Urinary bladder (tissue), 4 donors: ENCODE measurements at places on chromosomes 5 and 9. TPM values are rescaled to one million over a fixed set of nuclear protein-coding genes. Genes with fewer than 3 reads are reported as not detected.

The ATOSB gene
- total RNA-seq: 6.0 TPM

The GLRA1 gene
- total RNA-seq: not detected

DNA sequence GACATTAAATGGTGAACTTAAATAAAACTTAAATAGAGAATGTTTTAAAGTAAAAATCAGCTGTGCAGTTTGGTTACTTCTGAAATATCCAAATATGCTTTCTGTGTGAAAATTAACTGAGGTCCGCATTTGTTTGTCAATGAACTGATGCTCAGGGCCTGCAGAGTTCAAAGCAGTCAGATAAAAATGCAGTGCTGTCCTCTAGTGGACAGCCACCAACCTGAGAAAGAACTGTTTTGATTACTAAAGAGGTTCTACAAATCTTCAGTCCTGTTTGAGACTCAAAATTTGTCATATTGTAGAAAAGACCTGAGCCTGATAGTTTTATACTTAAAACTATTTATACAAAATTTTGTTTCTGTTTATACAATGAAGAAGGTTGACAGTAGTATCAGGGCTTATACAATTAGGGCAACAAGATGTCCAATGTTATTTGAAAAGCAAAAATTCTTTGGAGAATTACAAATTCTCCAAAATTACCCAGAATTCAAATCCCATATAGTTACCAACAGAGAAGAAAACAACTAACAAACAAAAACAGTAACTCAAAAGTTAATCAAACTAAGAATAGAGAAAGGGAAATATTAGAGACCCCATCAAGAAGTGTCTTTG, 232.3 kb upstream of the TBCA start:
- no peak for DNase-seq

- DNase-seq: peak; percentile 43
Observed at GRCh38 chr9:113011911-113012381, at the start of gene ZNF883. Gene ZNF883 (minus strand): TSS chr9:113012192.

DNA sequence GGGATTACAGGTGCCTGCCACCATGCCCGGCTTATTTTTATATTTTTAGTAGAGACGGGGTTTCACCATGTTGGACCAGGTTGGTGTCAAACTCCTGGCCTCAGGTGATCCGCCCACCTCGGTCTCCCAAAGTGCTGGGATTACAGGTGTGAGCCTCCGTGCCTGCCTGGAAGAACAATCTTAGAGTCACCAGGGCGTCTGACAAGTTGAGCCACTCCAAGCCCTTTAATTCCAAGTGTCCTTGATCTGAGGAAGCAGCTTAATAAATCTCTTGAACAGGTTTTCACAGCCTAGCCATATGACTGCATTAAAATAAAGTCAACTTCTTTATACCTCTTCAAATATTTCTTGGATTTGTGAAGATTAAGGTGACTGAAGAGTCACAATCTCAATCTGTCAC, 31.5 kb downstream of the SLC44A1 start:
- no peak for DNase-seq

The HRCT1 gene
- total RNA-seq: 0.42 TPM

The MFAP3 gene
- total RNA-seq: 110 TPM

GRCh38 chr5:165559645-165560044, 2054.2 kb downstream of the MAT2B start:
- no peak for DNase-seq

- no peak for DNase-seq
Observed at GRCh38 chr9:125889112-125889475, 141.9 kb downstream of the PBX3 start.

GRCh38 chr5:83586874-83587776, 115.6 kb downstream of the VCAN start:
- no peak for DNase-seq

The NR4A3 gene
- total RNA-seq: 4.7 TPM

The IL13 gene
- not detected for total RNA-seq

GRCh38 chr5:160930406-160930805, 78.4 kb upstream of the ATP10B start:
- peak; percentile 41 for DNase-seq

DNA sequence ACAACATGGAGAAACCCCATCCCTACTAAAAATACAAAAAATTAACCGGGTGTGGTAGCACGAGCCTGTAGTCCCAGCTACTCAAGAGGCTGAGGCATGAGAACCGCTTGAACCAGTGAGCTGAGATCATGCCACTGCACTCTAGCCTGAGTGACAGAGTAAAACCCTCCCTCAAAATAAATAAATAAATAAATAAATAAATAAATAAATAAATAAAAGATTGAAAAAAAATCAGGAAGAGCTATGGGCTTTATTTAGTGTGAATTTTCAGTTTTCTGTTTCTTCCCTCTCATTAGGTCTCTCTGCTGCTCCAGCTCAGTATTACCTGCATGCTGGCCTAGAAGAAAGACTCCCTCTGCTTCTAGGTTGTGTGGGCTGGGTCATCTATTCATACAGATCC, 47.8 kb upstream of the TRMT10B start:
- no peak for DNase-seq

The RGS14 gene
- total RNA-seq: 4.7 TPM

DNA sequence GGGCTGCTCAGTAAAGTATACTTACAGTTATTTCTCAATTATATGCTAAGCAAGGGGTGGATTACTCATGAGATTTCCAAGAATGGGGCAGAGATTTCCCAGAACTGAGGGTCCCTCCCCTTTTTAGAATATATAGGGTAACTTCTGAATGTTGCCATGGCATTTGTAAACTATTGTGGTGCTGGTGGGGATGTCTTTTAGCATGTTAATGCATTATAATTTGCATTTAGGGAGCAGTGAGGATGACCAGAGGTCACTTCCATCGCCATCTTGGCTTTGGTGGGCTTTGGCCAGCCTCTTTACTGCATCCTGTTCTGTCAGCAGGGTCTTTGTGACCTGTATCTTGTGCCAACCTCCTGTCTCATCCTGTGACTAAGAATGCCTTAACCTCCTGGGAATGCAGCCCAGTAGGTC, 35.5 kb downstream of the TTC1 start:
- DNase-seq: no peak

- no peak for DNase-seq
Observed at GRCh38 chr5:10903786-10904560, 142.9 kb upstream of the DAP start.

DNA sequence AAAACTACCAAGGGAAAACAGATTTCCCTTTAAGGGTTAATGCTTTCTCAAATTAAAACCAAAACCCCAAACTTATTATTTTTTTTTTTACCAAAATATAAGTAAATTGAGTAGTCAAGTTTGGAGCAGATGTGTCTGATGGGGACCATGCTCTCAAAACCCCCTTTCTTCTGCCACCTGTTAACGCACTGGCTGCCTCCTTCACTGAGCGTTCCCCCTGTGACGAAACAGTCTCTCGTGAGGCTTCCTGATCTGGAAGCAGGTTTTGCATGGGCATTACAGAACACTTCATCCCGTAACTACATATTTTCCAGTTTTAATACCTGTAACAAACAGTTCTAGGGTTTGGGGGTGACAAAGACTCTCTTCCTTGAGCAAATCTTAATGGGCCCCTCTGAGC, 59.4 kb downstream of the ANKH start:
- no peak for DNase-seq

DNA sequence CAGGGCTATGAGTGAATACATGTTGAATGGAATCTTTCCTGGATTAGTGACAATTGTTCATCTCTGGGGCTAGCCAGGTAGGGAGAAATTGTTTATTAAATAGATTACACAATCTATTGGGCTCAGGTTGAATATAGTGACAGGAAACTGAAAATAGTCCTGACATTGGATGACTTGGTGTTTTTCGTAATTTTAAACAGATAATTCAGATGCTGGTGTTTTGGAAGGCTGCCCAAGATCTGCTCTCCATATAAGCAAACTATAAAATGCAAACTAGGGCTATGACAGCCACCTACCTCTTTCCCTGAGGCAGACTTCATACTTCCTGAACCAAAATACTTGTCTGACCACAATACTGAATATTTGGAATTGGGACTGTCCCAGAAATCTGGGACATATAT, 99.1 kb downstream of the ENC1 start:
- no peak for DNase-seq

The MLANA gene
- not detected for total RNA-seq

DNA sequence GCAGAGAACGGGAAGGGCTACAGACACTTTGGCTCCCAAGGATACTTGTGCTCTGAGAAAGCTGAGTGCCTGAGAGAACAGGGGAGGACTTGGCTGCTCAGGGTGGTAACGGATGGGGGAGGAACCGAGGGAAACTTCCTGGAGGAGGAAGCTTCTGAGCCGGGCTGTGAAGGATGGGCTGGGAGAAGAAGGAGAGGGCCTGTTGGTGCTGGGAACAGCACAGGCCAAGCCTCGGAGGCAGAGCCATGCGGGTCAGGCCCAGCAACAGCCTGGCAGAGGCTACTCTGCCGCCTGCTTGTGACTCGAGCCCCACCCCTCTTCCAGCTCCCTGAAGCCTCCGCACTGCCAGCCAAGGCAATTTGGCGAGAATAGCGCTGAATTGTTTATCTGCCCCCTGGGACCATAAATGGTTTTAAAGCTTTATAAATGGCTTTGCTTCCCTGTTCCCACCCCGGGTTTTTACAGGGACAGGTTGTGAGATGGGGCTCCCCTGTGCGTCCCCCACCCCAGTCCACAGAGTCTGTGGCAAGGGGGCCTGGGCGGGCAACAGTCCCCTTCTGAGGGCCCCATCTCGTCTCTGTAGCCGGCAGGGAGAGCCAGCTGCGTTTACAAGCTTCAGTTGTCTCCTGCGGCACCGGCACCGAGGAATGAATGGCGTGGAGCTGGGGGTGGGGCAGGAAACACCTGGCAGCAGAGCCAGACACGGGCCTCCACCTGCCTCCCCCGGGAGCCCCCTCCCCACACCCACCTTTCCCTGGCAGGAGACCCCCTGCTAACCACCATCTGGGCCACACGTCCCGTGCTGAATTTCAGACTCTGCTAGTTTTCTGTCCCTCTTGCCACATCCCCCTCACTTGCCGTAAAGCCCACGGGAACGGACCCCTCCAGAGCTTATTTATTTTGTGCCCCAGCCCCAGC, 24.4 kb downstream of the FAM163B start:
- DNase-seq: no peak

The GAPT gene
- total RNA-seq: 3.0 TPM
